ENCODE measurements at places on chromosomes 5 and 9.

GRCh38 chr5:10537624-10538023 is 26.2 kb upstream of the ANKRD33B start:
- no peak for DNase-seq

- no peak for DNase-seq
Observed at GRCh38 chr5:178423431-178423830, 166.8 kb downstream of the COL23A1 start.

DNA sequence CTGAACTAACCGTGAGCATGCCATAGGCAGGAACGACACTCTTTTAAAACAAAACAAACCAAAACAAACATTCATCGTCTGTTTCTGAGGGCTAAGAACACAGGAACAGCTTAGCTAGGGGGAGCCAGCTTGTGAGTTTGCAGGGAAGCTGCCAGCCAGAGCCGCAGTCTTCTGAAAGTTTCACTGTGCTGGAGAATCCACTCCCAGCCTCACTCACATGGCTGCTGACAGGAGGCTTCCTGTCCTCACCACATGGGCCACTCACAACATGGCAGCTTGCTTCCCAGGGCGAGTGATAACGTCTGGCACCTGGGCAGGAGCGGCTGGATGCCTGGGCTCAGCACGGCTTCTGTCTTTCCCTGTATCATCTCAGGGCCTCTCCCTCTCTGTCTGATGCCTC is 275.2 kb downstream of the MSX2 start:
- DNase-seq = no peak

DNA sequence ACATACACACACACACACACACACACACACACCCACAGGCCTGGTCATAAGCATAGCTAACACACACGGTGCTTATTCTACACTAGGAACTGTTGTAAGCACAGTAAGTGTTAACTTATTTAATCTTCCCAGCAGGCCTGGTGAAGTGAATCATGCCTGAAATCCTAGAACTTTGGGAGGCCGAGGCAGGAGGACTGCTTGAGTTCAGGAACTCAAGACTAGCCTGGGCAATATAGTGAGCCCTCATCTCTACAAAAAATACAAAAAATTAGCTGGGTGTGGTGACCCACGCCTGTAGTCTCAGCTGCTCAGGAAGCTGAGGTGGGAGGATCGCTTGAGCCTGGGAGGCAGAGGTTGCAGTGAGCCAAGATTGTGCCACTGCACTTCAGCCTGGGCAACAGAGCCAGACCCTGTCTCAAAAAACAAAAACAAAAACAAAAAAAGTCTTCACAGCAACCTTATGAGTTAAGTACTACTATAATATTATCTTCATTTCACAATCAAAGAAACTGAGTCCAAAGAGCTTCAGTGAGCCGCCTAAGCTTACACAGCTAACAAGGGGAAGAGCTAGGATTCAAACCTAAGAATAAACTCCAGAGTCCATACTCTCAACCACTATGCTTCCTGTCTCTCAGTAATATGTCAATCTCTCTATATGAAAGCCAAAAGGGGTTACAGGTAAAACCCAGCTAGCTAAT is 2.3 kb downstream of the MEGF9 start:
- no peak for DNase-seq

- DNase-seq = peak; percentile 90
Observed at GRCh38 chr5:61275841-61276240, 56.2 kb upstream of the ZSWIM6 start.

GRCh38 chr9:2919347-2919746 is 75.5 kb upstream of the PUM3 start:
- DNase-seq = peak; percentile 48

DNA sequence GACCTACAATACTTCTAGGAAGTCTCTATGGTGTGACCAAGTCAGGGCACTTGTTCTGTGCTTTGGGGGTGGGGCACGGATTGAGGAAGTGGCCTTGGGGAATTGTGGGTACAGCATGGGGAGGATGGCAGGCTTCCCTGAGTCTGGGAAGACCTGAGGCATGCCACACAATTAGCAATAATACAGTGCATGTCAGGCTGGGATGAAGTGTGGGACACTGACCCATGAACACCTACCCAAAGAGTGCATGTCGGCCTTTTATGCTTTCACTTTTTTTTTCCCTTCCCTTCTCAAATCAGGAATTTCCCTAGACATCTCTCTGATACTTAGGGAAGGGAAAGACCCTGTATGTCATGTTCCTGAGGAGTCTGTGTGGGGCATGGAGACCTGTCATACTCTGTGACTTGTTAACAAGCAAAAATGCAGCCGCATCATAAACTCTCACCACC is 146.4 kb downstream of the PALM2AKAP2 start:
- DNase-seq = no peak

- no peak for DNase-seq
Observed at GRCh38 chr5:80579050-80579449, 9.0 kb upstream of the ANKRD34B start.

GRCh38 chr5:137262818-137263217 is 236.3 kb downstream of the SPOCK1 start:
- DNase-seq = no peak

GRCh38 chr9:35070823-35071813 is 1.3 kb downstream of the VCP start:
- peak; percentile 59 for DNase-seq

DNA sequence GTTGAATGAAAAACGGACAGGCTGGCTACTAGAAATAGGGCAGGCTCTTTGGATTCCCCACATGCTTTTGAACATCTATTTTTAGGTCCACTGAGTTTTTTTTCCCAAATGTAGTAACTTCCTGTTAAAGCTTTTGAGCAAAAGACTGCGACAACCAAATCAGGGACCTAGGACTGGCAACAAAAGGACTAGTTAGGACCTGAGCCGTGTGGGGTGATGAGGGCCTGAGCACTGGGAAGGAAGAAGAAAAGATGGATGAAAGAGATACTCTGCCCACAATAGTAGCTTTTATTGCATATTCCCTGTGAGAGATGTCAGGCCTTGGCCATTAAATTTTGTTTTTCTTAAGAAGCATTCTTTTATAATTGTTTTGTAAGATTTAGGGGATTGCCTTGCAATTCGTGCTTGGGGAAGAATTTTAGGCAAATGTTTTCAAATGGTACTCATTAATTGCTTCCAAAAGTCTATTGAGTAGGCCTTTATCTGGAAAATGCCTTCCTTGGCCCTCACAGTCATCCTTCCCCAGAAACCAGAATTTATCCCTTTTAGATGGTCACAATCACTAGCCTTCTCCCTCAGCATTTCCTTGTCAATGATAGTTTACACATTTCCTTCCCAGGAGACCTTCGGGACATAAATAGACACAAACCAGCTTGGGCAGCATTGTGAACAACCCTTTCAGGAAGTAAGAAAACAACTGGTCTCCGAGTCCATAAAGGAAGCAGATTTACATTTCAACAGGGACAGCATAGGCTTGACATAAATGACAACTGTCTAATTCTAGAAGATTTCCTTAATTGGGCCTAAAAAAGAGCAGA is 166.5 kb downstream of the RMI1 start:
- no peak for DNase-seq

- DNase-seq = peak; percentile 76
Observed at GRCh38 chr5:177390363-177391300, 6.4 kb downstream of the SLC34A1 start.

DNA sequence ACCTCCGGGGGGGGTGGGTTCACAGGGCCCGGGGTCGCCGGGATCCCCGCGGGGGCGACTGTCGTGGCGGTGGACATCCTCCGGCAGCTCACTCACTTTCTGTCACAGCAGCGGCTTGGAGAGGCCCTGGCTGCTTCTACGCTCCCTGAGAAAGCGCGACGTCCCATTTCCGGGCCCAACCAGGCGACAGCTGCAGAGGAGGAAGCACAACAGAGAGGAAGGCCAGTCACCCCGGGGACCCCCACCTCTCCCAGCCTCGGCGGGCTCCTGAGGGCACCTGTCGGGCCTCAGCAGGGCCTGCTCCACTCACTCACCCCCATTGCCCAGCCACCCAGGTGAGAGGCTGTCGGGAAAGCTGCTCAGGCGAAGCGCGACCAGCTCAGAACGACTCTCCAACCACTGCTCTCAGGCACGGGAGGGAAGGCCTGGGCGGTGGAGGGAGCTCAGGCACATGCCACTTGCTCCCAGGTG is 14.4 kb downstream of the BRD3 start:
- no peak for DNase-seq

DNA sequence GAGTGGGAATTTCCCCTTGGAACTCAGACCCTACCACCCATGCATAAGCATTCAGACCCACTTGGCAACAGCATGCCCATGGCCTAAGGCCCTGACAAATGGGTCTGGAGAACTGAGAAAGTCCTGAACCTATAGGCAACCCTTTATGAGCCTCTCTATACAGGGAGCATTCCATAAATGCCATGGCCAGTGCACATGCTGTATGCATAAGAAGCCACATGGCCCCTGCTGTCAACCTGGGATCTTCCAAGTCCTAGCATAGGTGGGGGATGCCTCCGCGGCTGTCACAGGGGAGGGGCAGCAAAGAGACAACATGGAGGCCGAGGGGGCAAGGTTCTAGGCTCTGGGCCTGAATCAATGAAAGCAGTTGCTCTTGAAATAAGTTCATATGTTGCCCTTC is 8.2 kb upstream of the NIPAL4 start:
- DNase-seq = no peak

DNA sequence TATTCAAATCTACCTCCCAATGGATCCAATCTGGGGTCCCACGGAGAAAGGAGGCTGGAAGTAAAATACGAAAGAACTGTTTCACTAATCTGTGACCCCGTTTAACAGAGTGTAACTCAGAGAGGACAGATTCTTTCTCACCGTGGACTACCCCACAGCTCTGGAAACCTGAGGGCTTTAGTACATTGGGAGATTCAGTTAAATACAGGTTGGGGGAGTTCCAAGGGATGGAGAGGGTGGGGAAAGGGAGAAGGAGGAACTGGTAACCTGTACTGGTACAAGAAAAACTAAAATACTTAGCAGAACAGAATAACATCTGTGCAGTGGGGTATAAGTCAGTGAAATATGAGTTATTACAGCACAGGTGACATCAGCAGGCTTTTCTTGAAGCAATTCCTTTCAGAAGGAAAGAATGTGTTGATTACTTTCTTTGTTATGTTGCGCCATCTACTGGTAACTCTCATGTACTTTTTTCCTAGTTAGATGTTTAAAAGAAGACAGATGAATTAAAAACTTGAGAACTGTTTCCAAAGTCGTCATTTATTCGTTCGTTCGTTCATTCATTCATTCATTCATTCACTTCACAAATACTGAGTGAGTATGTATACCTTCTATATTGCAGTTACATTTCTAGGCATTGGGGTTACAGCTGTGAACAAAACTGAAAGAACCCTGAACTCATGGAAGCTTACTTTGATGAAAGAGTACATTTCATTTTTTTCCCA is 30.0 kb upstream of the STOM start:
- peak; percentile 85 for DNase-seq

DNA sequence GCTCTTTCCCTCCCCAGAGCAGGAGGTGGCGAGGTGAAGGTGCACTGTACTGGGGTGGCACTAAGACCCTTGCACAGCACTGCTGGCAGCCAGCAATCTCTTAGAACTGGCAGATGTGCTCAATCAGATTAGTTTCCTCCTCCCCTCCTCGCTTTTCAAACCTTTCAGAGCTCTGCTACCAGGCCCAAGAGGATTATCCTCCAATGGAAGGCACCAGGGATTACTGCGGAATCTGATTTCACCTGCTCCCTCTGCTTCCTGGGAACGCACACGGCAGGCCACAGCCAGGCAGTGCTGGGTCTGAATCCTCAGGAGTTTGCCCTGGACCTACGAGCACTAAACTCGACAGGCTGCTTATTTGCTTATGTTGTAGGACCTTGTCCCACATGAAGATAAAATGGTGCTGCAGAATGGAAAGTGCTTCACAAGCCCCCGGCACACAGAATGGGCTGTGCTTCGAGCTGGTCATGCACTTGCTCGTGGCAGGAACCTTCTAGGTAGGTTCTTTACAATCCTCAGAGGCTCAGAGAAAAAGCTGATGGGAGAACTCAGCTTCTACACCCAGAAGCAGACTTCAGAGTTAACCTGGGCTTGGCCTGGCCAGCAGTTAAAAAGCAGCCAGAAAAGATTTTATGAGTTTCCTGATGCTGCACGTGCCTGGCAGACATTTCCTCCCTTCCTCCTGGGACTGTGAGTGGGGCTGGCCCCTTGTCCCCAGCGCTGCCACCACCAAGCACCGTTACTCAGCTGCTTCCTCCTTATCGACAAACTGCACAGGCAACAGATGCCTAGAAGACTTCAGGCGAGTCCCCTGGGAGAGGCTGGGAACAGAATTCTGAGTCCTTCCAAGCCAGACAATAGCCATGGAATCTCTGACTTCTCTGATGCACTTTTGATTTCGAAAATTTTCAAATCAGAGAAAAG is 33.1 kb downstream of the FABP6 start:
- DNase-seq = no peak
